ENCODE measurements at places on chromosomes 12 and 14.

DNA sequence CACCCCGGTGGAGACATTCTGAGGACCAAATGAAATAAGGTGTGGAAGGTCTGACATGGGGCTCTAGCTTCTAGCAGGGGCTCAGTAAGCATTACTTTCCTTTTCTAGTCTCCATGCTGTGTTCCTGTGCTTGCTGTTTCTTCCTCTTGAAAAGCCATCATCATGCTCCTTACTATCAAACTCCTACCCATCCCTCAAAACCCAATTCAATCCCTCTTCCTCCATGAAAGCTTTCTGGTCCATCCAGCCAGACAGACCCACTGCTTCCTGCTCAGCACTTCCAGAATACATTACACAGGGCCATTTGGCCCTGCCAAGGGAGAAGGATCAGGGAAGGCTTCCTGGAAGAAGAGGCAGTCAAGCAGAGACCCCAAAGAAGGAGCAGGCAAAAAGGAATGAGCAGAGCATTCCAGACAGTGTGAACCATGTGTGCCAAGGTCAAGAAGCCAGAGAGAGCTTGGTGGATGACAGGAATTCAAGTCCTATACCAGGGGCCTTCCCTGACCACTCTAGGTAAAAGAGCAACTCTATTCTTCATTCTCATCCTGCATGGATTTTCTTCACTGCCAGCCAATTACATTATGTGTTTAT is 59.5 kb downstream of the NUAK1 start:
- DNase-seq, result no peak

GRCh38 chr12:120677765-120678473 is 9.0 kb upstream of the MLEC start:
- no peak for DNase-seq

DNA sequence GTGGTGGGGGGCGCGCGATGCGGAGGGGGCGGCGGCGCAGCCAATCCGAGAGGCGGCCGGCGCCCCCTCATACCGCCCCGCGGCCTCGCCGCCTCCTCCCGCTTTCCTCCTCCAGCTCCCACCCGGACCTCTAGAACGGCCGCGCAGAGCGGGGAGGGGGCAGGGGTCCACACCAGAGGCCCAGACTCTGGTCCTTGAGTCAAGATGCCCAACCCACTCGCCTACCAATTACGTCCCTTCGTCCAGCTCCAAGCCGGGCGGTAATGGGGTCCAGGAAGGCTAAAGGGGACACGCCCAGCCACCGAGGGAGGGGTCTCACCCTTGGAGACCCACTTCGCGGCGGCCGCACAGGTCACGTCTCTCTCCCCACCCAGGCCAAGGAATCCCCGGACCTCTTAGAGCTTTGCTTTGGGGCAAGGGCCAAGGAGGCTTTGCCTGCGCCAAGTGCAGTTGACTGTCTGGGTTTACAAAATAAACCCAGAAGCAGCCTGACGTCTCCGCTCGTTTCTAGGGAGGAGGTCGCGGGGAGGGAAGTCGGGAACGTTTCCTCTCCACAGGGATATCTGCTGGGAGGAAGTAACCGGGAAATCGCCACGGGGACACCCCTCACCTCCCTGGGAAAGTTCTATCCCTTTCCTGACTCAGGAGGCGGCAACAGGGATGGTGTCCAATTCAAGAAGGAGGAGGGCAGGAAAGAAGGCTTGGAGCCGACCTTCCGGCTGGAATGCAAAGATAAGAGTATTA is 394 bp upstream of the AMIGO2 start:
- peak; percentile 48 for DNase-seq

GRCh38 chr12:130369816-130370215 is 32.1 kb downstream of the PIWIL1 start:
- DNase-seq, result no peak

DNA sequence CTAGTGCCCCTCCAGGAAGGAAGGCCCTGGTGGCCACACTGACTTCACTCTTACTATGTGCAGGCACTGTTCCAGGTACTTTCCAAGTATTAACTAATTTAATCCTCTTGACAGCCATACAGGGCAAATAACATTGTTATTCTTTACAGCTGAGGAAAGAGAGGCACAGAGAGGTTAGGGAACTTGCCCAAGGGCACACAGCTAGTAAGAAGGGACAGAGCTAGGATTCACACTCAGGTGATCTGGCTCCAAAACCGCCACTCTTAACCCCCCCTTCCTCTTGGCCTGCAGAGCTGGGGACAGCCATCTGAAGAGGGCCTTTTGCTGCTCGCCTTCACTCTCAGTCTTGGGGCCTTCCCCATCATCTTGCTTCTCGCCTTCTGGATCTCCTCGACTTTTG is 4.0 kb downstream of the JDP2 start:
- no peak for DNase-seq

DNA sequence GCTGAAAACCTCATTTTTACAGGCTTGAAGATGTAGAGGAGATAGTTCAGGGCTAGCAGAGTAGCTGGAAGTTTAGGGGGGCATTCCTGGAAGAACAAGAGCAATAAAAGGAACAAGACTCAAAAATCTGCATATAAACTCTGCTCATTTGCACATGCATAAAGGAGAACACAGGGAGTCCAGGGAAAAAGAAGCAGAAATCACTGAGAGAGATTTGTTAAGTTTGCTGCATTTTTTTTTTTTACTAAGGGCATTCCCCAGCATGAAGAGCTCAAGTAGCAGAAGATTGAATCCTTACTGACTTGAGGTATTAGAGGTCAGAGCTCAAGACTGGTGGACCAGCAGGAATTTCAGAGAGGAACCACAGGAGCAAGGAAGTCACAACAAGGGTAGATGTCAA is 28.2 kb upstream of the BCL11B start:
- DNase-seq, result no peak

GRCh38 chr12:4401117-4401516 is 21.6 kb upstream of the FGF23 start:
- DNase-seq, result no peak

GRCh38 chr12:57299514-57300016 is 48.6 kb upstream of the STAC3 start:
- no peak for DNase-seq

GRCh38 chr12:104458694-104459367 is 2.1 kb downstream of the CHST11 start:
- no peak for DNase-seq

DNA sequence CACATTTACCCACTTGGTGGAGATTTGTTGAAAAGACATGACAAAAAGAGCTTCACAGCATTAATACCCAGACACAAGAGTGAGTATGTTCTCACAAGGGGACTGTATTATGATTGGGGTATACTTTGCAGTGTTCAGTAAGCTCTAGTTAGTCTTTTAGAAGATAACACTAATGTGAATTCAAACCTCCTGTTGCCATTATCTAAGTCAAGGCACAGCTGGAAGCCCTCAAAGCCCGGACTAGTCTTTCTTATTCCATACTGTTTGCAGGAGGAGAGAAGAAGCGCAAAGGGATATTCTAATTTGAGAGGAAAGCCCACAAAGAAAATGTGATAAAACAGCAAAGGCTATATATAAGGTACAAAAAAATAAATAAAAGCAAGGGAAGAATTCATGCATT is 445.9 kb downstream of the SOX5 start:
- DNase-seq, result no peak

DNA sequence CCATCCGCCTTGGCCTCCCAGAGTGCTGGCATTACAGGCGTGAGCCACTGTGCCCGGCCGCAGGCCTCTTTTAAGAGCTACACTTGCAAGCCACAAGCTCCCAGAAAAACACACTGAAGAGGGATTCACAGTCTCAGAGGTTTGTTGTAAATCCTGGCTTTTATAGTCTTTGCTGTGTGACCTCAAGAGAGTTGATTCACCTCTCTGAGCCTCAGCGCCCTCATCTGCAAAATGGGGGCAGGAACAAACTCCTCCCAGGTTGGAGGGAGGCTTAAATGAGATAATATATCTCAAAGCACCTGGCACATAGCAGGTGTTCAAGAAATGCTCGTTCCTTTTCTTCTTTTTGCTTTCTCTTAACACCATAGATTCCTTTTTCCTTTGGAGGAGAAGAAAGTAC is 3.9 kb upstream of the TCHP start:
- DNase-seq, result no peak

DNA sequence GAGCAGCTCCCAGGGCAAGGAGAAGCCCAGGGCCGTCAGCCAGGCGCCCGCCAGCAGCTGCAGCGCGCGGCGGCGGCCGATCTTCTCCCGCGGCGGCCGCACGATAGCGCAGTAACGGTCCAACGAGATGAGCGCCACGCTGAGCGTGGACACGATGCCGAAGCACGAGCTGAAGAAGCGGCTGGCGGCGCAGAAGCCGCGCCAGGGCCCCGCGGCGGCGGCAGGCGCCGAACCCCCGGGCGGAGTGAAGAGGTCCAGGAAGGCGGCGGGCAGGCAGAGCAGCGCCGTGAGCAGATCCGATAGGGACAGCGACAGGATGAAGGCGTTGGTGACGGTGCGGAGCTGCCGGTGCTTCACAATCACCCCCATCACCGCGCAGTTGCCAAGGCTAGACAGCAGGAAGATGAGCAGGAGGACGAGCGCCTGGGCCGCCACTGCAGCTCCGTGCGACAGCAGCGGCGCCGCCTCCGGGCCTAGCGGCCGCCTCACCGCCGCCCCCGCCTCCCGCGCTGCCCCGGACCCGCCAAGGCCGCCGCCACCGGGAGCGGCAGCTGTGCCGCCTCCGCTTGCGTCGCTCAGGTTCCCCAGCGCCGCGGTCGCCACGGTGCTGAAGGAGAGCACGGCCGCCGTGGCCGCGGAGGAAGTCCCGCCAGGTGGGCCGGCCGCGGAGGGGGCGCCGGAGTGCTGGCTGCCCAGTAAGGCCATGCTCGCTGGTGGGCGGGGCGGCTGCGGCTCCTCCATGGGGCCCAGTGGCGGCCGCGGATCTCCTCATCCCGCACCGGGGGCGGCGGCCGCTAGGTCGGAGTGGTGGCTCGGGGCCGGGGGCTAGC is 479 bp downstream of the GPR135 start:
- peak; percentile 51 for DNase-seq

- no peak for DNase-seq
These were observed 577.7 kb downstream of the SLC16A7 start for GRCh38 chr12:60173224-60174170.

DNA sequence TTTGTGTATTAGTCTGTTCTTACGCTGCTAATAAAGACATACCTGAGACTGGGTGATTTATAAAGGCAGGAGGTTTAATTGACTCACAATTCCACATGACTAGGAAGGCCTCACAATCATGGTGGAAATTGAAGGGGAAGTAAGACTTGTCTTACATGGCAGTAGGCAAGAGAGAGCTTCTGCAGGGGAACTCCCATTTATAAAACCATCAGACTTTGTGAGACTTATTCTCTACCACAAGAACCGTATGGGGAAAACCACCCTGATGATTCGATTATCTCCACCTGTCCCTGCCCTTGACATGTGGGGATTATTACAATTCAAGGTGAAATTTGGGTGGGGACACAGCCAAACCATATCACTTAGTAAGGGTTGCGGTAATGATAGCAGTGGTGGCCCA is 833.1 kb downstream of the FLRT2 start:
- DNase-seq, result no peak

DNA sequence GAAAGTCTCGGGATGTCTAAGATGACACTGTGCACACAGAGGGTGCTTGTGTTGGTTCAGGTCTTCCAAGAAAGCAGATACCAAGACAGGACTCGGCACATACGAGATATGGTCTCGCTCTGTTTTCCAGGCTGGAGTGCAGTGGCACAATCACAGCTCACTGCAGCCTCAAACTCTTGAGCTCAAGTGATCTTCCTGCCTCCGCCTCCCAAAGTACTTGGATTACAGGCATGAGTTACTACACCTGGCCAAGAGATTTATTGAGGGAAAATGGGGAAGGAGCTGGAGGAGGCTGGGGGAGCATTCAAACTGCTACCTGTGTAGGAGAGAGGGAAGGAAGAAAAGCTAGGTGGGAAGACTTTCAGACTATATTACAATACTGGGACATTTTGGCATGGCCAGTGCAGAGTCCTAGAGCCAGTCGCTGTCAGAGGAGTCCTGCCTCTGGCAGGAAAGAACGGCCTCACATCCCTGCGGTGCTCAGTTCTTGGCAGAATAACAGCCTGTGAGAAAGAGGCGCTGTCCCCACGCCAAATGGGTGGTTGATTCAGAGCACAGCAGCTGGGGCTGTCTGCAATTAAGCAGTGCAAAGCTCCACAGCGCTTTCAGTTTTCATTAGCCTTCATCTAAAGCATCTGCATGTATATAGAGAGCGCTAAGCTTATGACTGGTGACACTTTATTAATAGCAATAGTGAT is 18.3 kb downstream of the SLC17A8 start:
- no peak for DNase-seq

DNA sequence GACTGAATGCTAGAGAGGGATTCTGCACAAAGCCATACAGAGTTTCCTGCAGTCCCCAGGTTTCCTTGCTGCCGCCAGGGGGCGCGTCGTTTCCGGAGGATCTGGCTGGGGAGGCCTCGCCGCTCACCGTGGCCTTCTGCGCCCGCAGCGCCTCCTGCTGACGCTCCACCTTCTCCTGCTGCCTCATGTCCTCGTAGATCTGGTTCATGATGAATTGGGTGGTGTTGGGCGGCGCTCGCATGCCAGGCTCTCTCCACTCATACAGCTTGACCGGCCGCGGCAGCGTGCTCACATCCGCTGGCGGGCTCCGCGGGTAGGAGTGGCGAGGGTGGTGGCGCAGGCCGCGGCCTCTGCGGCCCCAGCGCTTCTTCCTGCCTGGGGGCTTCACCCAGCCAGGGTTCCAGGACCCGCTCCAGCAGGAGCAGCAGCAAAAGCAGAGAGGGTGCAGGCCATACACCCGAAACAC is 987 bp downstream of the CCER1 start:
- DNase-seq, result no peak

- DNase-seq, result no peak
These were observed 320.5 kb downstream of the CACNA1C start for GRCh38 chr12:2373307-2373706.

DNA sequence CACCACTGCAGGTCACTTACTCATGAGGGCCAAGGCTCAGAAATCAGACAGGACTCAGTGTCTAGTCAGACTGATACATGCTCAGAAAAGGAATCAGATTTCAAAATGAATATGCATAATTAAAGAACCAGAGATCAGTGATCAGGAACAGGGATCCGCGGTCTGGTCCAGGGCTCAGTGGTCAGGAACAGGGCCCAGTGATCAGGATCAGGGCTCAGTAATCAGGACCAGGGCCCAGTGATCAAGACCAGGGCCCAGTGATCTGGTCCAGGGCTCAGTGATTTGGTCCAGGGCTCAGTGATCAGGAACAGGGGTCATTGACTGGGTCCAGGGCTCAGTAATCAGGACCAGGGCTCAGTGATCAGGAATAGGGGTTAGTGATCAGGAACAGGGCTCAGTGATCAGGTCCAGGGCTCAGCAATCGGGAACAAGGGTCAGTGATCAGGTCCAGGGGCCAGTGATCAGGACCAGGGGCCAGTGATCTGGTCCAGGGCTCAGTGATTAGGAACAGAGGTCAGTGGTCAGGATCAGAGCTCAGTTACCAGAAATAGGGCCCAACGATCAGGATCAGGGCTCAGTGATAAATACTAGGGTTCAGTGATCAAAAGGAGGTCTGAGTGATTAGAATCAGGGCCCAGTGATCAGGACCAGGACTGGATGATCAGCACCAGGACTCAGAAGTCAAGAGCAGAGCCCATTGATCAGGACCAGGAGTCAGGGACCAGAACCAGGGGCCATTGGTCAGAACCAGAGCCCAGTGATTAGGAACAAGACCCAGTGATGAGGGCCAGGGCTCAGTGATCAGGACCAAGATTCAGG is 175.3 kb downstream of the TMEM121 start:
- DNase-seq, result no peak

GRCh38 chr14:103870144-103870876 is 22.9 kb upstream of the PPP1R13B start:
- DNase-seq, result no peak

- no peak for DNase-seq
These were observed 5.0 kb downstream of the RASAL1 start for GRCh38 chr12:113130457-113131135.

- no peak for DNase-seq
These were observed 44.7 kb downstream of the CCDC88C start for GRCh38 chr14:91372671-91373495.

GRCh38 chr14:50544911-50545310 is 12.5 kb upstream of the MAP4K5 start:
- DNase-seq, result no peak

All from activated CD8-positive, alpha-beta memory T cell treated with anti-CD3 and anti-CD28 coated beads, Interleukin-2, amount 50 U/mL, for 4 hours (primary cell).